ENCODE measurements at places on chromosomes 2 and 18.

DNA sequence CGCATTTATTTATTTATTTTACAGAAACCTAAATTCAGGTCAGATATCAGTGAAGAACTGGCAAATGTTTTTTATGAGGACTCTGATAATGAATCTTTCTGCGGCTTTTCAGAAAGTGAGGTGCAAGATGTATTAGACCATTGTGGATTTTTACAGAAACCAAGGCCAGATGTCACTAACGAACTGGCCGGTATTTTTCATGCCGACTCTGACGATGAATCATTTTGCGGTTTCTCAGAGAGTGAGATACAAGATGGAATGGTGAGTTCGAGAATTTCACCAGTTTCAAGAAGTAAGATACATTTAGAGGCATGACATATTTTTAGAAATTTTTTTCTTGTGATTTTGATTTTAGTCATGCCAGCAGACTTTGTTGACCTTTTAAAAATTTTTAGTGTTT lies 4.6 kb downstream of the CDCA7 start:
- DNase-seq: no peak

GRCh38 chr2:236593956-236594355 lies 24.3 kb downstream of the ACKR3 start:
- DNase-seq: no peak

GRCh38 chr2:224440988-224441387 lies 39.1 kb upstream of the FAM124B start:
- DNase-seq: no peak

GRCh38 chr2:151033271-151034248 lies 228.1 kb downstream of the RBM43 start:
- DNase-seq: peak; percentile 15

DNA sequence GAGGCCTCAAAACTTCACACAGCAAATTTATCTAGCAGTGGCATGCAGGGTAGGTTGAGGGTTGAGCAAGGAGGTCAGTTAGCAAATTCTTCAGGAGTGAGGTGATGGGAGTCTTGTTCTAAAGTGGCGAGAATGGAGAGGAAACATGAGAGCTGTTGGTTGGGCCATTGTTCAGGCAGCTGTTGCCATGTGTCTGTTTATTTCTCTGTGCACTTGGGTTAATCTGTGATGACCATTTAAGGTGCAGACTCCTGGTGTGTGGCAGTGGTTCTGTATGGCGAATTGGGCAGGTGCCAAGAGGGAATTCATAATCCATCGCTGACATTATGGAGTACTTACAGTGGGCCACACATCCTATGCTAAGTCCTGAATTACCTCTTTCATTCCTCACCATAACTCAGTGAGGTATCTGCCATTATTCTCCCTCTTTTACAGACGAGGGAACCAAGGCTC lies 30.4 kb downstream of the TMEM178A start:
- peak; percentile 74 for DNase-seq

GRCh38 chr18:9965711-9966624 lies 52.2 kb downstream of the VAPA start:
- DNase-seq: no peak

DNA sequence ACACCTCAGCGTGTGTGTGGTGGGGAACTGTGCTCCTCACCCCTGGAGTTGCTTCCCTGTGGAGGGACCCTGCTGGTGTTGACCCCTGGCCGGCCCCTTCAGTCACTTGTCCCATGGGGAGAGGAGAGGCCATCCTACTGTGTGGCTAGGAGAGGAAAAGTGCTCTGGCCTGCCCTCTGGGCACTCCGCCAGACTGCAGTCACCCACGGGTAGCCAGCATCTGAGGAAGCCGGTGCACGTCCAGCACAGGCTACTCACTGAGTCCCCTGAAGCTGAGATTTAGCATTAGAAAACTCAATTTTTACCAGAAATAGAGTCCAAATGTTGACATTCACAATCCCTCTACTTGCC lies 211.5 kb upstream of the RAB6C start:
- no peak for DNase-seq

DNA sequence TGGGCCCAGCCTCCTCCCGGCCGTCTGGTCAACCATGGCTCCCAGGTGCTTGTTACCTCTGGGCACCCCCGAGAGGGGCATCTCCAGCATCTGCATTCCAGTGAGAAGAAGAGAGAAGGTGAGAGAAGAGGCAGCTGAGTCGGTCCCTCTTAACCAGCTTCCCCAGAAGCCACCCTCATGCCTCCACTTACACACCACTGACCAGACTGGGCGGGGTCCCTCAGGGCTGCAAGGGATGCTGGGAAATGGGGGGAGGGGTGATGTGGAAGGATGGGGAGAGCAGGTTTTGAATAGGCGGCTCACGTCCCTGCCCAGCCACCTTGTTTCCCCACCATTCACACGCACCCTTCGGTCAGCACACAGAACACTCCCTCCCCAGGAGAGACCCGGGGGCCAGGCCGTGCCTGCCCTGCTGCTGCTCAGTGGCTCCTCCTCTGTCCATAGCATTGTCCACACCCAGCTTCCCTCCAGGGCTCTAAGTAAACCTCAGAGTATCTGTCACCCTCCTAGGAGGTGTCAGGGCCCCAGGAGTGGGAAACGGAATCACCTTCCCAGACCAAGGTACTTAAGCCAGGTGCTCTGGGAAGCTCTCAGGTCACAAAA lies 34.7 kb downstream of the GBX2 start:
- DNase-seq: no peak
